ENCODE measurements at places on chromosomes 3 and 15.

GRCh38 chr3:71067977-71068654 is 515.4 kb downstream of the FOXP1 start:
- DNase-seq = no peak

GRCh38 chr15:70863450-70864218 is 9.7 kb upstream of the LARP6 start:
- DNase-seq = peak; percentile 40

DNA sequence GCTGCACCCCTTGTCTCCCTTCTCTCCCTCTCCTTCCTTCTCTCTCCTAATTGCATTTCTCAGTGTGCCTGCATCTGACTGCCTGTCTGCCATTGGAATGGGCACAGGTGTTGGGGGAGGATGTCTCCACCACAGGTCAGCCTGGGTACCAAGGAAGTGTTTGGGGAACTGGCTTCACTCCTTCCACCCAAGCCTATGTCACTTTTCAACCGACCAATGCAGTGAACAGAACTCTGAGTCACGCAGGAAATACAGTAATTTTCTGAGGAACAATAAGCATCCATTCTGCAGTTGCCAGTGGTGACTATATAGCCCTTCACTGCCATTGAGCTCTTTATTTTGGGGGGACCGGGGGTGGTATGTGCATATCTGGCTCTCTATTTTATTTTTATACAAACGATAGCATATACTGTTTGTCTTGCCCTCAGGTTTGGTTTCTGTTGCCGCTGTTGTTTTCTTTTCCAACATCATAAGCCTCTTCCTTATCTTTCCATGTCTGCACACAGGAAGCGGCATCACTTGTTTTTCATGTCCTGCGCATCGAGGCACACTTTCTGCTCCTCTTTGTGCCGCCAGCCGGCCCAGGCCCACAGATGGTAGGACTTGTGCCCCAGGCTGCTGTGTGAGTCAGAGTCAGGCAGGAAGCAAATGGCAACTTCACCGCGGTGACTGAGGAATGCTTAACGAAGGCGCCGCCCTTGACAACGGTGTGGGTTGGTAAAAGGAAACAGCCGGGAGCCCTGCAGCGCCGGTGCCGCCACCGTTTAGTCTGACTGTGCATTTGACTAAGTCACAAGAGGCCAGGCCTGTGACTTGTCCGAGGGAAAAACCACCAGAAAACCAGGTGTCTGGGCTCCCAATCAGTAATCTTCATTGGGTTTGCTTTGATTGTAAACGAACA is 21.1 kb upstream of the CDCP1 start:
- peak; percentile 96 for DNase-seq

- no peak for DNase-seq
Measured at GRCh38 chr15:70796516-70797310, 33.4 kb upstream of the UACA start.

GRCh38 chr15:71010472-71010871 is 104.8 kb upstream of the THSD4 start:
- DNase-seq = no peak

GRCh38 chr15:88376574-88377174 is 90.5 kb downstream of the MRPL46 start:
- DNase-seq = no peak

DNA sequence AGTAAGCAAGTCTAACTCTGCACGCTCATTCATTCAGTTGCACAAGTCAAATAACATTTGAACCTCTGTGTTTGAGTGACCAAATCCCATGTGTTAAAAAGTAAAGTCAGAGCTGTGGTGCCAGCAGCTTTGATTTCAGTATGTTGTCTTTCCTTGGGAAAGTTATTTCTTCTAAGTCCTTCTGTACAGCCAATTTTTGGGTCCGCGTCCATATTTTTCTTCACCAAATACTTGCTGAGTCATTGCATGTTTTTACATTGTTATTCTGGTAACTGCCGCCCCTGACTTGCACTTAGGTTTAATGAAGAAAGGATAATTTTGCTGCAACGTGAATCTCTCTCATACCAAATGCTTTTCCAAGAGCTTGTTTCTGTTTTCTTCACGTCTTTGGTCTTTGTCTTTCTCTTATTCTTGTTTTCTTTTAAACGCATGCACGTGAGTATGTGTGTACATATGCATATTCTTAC is 56.7 kb downstream of the PLS1 start:
- no peak for DNase-seq

- no peak for DNase-seq
Measured at GRCh38 chr3:11134794-11135193, 19.5 kb upstream of the HRH1 start.

- no peak for DNase-seq
Measured at GRCh38 chr3:51380601-51381332, 4.3 kb upstream of the MANF start.

DNA sequence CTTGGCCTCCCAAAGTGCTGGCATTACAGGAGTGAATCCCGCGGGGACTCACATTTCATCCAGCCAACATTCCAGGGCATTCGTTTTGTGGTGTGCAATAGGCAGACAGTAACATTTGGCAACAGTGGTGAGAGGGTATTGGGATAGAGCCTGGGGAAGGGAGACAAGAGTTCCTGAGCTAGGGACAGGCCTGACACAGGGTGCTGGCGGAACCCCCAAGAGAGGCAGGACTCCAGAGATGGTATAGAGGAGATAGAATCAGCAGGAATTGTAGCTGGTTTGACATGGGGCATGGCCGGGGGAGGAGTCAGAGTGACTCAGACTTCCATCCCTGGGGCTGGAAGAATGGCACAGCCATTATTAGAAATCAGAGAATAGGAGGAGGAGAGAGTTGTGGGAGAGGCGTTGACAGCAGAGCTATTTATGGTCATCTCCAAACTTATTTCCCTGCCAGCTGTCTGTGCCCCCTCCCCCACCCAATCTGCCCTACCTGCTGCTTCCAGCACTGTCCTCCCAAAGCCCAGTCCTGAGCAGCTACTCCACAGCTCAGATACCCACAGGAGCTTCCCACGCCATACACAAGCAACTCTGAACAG is 4.4 kb upstream of the IDH2 start:
- DNase-seq = no peak

GRCh38 chr15:62584301-62585235 is 419.5 kb upstream of the C2CD4B start:
- DNase-seq = no peak

DNA sequence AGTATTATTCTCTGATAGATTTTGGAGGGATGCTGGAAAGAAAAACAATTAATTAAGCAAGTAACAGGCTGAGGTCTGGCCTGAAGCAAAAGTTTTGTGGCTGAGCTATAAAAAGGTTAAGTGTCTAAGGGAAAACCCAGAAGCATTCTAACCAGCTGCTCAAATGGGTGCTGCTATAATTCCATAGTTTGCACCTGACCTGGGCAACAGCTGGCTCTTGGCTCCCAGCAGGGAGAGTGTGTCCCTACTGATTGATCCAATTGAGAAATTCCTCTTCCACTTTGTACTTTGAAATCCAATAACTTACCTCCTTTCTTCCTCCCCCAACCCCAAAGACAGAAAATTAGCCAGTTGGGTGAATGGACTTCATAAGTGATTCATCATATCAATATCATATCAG is 27.7 kb upstream of the SMAD3 start:
- no peak for DNase-seq

DNA sequence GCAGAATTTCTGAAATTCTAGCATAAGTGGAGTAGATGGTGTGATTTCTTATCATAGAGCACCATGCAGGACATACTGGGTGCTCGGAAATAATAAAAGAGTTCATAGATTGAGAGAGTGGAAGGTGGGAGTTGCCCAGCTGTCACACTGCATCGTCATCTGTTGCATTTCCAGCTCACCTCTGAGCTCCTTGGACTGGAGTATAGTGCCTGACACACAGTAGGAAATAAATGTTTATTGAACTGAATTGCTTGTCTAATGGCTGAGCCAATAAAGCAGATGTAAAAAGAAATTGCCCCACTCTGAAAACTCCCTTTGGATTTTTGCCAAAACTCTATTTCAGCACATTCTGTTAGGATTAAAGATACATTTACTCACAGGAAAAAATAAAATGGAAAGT is 108.9 kb upstream of the UBE2E1 start:
- no peak for DNase-seq

DNA sequence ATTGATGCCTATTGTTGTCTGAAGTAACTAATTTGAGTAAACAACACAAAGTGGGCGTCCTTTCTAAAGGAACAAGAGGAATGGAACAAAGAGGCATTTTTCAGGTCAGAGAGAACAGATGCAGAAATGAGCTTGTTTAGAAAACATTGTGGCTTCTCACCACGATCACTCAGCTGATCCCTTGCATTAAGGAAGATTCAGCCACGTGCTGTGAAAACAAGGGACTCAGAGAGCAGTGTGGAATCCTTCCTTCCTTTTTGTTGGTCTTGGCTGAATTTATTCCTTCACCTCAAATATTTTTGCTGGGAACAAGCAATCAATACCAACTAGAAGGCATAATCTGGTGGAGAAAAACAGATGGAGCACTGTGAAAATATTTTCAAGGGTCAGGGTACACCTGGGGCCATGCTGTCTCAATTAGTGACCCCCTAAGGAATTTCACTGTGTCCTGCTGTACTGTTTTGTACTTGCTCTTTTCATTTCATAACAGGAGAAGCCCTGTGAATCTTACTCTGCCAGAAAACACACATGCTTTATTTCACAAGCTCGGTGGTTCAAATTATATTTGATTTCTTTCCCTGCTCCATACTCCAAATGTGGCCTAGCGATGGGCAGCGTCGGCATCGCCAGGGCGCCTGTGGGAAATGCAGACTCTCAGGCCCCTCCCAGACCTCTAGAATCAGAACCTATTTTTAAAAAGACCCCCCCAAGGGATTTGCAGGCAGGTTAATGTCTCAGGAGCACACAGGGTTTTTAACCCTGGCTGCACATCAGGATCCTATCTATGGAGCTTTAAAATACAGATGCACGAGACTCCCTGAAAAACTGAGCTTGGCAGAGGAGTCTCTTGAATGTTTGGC is 11.6 kb upstream of the SLC6A20 start:
- DNase-seq = no peak

DNA sequence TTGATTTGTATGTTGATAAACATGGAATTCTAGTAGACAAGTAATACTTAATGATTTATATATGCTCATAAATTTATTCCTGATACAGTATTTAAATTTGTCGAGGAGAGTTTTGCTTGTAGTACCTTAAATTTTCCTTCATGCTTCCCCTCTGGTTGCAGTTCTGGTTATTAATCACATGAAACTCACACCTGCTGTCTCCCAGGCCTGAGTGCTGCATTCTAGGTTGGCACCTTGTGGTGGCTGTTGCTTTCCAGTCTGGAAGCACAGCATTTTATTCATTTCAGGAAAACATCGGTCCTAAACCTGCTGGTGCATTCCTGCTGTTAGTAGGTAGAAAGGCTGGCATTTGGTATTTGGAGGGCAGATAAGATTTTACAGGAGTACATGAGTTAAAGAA is 44.9 kb downstream of the ATP1B3 start:
- DNase-seq = no peak

GRCh38 chr15:59741274-59741906 is 52.3 kb upstream of the BNIP2 start:
- DNase-seq = no peak
